ENCODE measurements at places on chromosomes 2 and 18.

DNA sequence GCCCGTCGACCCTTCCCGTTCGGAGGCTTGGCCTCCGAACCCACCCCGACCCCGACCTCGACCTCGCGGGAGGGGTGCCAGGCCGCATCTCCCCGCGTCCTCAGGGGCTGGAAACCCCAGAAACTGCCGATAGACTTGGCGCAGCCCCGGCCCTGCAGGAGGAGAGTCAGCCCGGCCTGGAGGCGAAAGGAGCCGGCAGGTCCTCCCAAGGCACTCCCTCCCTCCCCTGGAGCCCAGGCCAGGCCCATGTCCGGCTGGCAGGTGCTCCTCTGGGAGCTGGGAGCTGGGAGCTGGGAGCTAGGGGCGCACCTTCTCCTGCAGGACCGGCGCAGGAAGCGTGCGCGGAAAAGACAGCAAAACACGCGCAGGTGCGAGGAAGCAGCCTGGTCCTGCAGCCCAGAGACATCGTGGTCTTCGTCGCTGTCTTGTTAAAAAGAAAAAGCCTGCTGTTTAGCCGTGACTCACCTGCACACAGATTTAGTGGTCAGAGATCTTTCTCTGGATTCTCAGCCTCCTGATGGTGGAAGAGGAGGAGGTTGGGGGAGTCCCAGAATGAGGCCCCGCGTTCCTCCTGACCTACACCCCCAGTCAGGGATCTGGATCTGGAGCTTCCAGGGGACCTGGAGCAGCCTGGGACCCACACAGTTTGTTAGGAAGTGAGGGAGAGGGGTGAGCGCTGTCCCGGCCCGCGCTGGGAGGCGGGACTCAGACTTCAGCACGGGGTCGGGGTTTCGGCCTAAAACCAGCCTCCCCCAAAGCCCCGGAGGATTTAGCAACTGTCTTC lies 660 bp upstream of the MBP start:
- DNase-seq = no peak

- no peak for DNase-seq
Measured at GRCh38 chr2:44560941-44561340, 199.2 kb downstream of the CAMKMT start.

DNA sequence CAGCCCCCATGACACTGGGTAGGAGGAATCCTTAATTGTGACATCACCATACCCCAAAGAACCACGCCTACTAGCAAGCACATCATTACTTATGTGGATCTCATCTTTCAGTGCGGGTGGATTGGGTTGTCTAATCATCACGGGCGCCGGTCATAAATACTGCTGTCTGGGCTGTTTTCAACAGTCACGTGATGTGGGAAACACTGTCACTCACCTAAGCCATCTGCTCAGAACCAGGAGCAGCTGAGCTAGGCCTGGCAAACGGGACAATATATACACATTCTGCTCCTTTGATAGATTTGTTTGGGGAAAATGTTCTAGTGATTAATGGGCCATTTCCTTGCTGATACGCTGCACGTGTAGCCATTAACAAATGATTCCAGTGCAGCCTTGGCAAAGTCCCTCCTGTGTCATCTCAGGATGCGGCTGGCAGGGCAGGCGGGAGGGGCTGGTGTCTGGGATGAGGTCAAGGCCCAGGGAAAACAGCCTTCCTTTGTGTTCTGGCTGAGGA lies 145.9 kb upstream of the COPS8 start:
- DNase-seq = no peak

GRCh38 chr2:121650315-121650930 lies 1.2 kb upstream of the CLASP1 start:
- peak; percentile 26 for DNase-seq

DNA sequence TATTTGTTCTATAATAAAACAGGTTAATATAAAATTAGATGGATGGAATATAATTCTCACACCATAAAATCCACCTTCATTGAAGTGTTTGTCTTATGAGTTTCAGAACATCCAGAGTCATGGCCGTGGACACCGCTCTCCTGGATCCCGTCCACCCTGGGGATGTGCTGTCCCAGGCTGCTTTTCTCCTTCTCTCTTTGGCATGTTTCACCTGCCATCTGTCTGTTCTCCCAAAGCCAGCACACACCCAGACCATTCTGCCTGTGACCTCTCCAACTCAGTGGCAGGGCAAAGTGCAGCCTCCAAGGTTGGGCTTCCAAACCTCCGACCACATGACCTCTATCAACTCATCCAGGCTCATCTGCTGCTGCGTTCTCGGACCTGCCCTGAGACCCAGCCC lies 104.7 kb downstream of the MYT1L start:
- no peak for DNase-seq
